Activated naive CD4-positive, alpha-beta T cell treated with anti-CD3 and anti-CD28 coated beads, Interleukin-2, amount 10 ng/mL, durations not matched to agents 7 days and 5 days (primary cell): ENCODE measurements at places on chromosomes 1 and 21.

- peak overlapping the region; percentile 75 for H3K27ac ChIP-seq
- peaks cover 17% of the 10 kb centered on the region for H3K27me3 ChIP-seq
- peak overlapping the region; percentile 83 for H3K4me3 ChIP-seq
- H3K36me3 ChIP-seq: peaks cover 24% of the 10 kb centered on the region
- DNase-seq: peak; percentile 27
Measured at GRCh38 chr1:222618880-222619596, 1.1 kb downstream of the MIA3 start.

GRCh38 chr1:212605441-212606394 is 2.8 kb upstream of the ATF3 start:
- H3K27me3 ChIP-seq: peaks cover 80% of the 10 kb centered on the region
- no peak overlapping the region for H3K27ac ChIP-seq
- peak overlapping the region; percentile 30 for H3K4me3 ChIP-seq
- DNase-seq: no peak
- H3K4me1 ChIP-seq: peaks cover 37% of the 10 kb centered on the region

DNA sequence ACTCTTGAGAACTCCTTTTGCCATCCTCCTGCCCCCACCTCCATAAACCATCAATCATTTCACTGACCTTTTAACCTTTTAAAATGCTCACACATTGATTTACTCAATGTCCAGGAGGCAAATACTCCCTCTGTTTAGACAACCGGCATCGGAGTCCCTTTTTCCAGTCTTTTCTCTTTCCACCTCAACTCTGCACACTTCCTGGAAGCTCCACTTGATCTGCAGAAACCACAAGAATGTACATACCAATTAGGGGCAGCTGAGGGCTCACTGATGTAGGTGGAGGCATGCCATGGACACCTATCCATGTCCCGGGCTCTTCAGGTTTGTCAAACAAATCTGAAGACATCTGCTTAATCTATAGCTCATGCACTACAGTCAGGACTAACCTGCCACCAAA is 5.3 kb upstream of the AMIGO1 start:
- no peak for DNase-seq
- no peaks in the 10 kb centered on the region for H3K36me3 ChIP-seq
- no peak overlapping the region for H3K4me3 ChIP-seq
- peaks cover 26% of the 10 kb centered on the region for H3K4me1 ChIP-seq

DNA sequence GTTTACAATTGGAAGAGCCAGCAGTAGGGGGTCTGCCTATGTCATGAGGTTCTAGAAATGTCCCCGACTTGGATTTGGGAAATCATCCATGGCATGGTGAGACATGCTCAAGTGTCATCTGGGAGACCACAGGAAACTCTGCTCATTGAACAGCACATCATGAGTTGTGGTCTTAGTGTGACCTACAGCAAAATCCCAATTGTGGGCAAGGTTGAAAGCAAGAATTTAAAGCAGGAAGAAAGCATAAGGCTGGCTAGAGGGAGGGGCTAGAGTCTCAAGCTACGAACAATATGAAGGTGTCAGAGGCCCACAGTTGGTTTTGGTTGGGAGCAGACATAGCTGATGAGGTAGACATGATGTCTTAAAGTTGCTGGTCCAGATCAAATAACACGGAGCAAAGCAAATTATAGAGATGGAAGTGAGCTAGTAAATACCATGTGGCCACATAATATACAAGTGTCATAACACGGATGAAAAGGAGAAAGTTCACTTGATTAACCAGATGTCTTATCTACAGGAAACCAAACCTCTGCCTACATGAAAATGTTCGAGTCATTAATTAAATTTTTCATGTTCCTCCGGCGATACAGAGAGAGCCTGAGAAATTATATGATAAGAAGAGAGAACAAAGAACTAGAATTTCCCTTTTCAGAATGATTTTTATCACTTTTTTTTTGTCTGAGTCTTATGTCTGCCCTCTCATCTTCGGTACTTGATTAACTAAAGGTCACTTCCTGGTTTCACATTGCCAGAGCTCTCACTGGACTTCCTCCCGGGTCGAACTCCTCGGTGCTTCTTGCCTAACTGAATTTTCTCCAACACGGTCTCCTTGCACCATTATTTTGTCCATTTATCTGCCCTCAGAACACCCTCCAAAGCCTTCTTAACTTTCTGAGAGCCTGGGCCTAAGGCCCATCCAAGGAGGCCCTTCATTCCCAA is 67.5 kb upstream of the DUSP10 start:
- no peak for DNase-seq
- H3K27ac ChIP-seq: no peak overlapping the region
- peaks cover 10% of the 10 kb centered on the region for H3K36me3 ChIP-seq

DNA sequence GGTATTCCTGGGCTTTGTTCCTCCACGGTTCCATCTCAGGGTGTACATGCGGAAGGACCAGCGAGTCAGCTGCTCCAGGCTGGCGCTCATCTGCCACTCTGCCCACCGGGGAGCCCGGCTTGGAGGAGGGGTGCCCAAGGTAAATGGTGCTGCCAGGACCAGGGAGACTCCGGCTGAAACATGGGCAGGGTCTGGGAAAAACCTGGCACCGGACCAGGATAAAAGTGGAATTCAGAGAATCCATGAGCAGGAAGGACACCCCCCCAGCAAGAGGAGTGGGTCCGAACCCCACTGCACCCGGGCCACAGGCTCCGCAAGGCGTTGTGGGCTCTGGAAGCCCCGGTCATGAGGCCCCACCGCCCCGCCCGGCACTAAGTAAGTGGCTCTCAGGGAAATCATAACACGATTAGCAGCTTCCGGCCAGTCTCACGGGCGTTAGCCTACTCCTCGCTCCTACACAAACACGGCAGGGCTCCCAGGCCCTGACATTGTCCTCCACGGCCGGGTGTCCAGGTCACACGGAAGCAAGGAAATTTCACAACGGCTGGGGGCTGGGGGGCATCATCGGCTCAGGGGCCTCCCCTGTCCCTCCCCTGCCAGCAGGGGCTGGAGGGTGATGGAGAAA is 21.1 kb downstream of the MEGF6 start:
- no peaks in the 10 kb centered on the region for H3K27me3 ChIP-seq
- H3K27ac ChIP-seq: no peak overlapping the region
- H3K4me3 ChIP-seq: no peak overlapping the region
- DNase-seq: no peak

DNA sequence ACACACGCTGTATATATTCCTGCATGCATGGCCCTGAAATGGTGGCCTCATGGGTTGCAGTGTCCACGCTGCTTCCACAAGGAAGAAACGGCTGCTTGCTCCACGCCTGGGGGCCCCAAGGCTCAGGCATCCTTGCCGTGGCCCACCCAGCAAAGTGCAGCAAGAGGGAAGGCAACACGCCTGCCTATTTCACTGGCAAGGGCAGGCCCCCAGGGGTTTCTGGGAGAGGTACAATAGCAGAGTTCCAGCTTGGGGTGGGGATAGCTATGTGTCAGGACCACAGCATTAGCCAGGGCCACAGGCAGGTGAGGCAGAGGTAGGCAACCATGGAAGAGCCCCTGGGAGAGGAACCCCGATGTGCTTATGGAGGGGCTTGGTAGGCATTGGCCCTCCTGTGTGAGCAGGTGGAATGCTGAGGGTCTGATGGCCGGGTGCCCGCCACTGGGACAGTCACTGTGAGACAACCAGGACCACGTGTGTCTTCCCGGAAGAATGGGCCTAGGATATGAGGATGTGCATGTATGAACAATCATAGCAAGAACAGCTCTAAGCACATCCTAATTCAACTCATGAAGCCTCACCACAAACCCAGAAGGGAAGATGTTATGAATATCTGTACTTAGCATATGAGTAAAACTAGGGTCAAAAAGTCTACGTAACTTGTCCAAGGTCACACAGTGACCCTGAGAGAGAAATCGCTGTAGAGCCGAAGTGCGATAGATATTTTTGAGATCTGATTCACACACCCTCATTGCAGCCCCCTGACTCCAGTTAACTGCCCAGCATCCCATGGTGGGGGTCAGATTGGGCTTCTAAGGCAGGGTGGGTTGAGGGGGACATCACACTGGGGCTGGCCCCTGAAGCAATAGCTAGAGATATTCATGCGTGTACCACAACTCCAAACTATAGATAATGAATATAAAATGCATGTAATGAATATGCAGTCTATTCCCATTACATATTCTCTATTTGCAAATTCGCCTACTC is 11.8 kb downstream of the TFF2 start:
- no peaks in the 10 kb centered on the region for H3K36me3 ChIP-seq
- no peak for DNase-seq
- H3K27ac ChIP-seq: no peak overlapping the region
- H3K4me3 ChIP-seq: no peak overlapping the region

- H3K27me3 ChIP-seq: peaks cover 56% of the 10 kb centered on the region
- no peaks in the 10 kb centered on the region for H3K4me1 ChIP-seq
- DNase-seq: no peak
- H3K4me3 ChIP-seq: no peak overlapping the region
- no peaks in the 10 kb centered on the region for H3K36me3 ChIP-seq
Measured at GRCh38 chr21:34688145-34688544, 19.4 kb downstream of the CLIC6 start.

DNA sequence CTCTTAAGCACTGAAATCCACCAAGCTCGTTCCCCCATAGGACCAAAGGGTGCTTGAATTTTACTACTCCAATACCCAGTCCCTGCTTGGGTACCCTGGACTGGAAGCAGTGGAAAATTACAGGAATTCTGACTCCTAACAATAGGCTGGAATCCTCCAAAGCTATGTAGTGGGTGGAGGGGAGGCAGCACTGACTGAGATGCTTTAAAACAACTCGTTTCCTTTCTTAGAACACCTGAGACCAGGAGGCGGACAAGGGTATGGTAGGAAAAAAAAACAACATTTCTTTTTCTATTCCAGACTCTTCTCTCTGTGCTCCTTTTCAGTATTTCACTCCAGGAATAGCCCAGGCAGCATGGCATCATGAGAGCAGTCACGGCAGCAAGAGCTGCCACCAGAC is 2.3 kb downstream of the PEF1 start:
- no peak overlapping the region for H3K27ac ChIP-seq
- peaks cover 44% of the 10 kb centered on the region for H3K4me1 ChIP-seq
- DNase-seq: no peak
- H3K27me3 ChIP-seq: peaks cover 8% of the 10 kb centered on the region

- peaks cover 6% of the 10 kb centered on the region for H3K27me3 ChIP-seq
- H3K4me3 ChIP-seq: no peak overlapping the region
- no peak for DNase-seq
- no peak overlapping the region for H3K27ac ChIP-seq
- no peaks in the 10 kb centered on the region for H3K36me3 ChIP-seq
- H3K4me1 ChIP-seq: no peaks in the 10 kb centered on the region
Measured at GRCh38 chr1:30305061-30305460, 418.3 kb downstream of the MATN1 start.

DNA sequence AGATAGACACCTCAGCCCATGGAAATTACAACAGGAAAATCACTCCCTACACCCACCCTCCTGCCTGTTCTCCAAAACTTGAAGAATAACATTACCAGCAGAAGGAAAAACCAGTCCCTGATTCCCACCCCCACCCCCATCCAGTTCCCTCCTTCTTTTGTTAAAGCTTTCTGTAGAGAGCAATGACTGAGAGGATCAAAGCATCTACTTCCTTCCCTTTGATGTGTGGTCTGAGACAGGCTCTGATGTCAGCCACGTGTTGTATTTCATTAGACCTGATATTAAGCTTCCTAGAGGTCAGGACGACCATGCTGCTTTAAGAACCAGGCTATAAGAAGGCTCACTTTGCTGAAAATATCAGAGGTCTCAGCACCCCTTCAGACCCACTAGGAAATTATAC is 73.9 kb upstream of the HAO2 start:
- H3K27ac ChIP-seq: no peak overlapping the region
- peaks cover 13% of the 10 kb centered on the region for H3K27me3 ChIP-seq
- no peaks in the 10 kb centered on the region for H3K36me3 ChIP-seq

- DNase-seq: no peak
- H3K4me1 ChIP-seq: no peaks in the 10 kb centered on the region
- H3K36me3 ChIP-seq: no peaks in the 10 kb centered on the region
- H3K27me3 ChIP-seq: no peaks in the 10 kb centered on the region
Measured at GRCh38 chr1:68317543-68317942, 85.2 kb upstream of the WLS start.

DNA sequence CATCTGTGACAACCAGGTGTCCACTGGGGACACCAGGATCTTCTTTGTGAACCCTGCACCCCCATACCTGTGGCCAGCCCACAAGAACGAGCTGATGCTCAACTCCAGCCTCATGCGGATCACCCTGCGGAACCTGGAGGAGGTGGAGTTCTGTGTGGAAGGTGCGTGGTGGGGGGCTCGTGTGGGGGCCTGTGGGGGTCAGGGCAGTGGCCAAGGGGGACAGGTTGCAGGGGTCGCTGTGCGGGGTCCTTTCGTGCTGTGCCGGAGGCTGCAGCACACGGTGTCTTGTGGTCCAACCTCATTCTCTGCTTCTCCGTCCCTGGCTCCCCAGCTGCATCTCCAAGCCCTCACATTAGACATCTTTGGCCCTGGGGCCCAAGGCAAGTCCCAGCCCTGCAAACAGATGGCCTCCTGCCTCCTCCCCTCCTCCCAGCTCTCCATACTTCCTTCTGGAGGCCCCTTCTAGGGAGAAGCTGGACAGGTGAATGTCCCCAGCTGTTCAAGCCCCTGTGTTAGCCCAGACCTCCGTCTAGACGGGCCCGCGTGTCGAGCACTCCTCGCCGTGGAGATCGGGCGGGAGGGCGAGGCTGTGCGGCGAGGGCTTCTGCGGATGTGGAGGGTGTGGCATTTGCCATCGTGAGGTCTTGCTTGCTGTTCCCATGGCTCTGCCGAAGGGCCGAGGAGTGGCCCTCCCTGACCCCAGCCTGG is 2.5 kb downstream of the AGRN start:
- no peak overlapping the region for H3K27ac ChIP-seq
- peaks cover under 1% of the 10 kb centered on the region for H3K36me3 ChIP-seq
- DNase-seq: no peak
- H3K27me3 ChIP-seq: peaks cover 44% of the 10 kb centered on the region

DNA sequence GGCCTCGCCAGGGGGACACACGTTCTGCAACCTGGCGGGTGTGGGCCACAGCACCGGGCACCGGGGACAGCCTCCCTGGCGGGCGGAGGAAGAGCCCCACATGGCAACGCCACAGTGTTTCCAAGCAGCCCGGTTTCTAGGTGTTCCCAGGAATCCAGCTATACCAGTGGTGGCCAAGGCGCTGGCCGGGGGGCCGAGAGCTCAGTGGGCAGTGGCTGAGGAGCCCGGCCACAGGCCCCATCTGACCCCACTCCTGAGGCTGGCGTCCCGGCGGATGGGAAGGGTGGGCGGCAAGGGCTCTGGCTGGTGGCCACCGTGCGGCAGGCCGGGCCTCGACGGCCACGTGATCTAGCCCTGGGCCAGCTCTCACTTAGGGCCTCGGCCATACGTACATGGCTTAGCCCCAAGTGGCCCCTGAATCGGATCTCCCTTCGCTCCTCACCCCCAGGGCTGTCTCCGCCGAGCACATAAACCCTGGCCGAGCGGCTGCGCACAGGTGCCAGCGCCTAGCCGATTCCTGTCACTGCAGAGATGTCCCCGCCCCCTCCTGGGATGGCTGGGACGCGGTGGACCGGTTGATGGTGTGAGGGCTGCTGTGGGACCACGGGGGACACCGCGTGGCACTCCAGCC is 68.7 kb downstream of the MORN1 start:
- H3K27ac ChIP-seq: no peak overlapping the region
- peaks cover 5% of the 10 kb centered on the region for H3K4me1 ChIP-seq
- H3K4me3 ChIP-seq: no peak overlapping the region
- H3K36me3 ChIP-seq: no peaks in the 10 kb centered on the region
